ENCODE measurements at places on chromosomes 16 and 17.

- no peak for DNase-seq
Observed at GRCh38 chr17:83080579-83080857, 1.1 kb downstream of the METRNL start.

- no peak for DNase-seq
Observed at GRCh38 chr17:32794533-32795246, 82.2 kb downstream of the MYO1D start.

- no peak for DNase-seq
Observed at GRCh38 chr17:60333628-60334031, 58.3 kb downstream of the USP32 start.

- no peak for DNase-seq
Observed at GRCh38 chr16:59601452-59601851, 867.3 kb upstream of the GOT2 start.

DNA sequence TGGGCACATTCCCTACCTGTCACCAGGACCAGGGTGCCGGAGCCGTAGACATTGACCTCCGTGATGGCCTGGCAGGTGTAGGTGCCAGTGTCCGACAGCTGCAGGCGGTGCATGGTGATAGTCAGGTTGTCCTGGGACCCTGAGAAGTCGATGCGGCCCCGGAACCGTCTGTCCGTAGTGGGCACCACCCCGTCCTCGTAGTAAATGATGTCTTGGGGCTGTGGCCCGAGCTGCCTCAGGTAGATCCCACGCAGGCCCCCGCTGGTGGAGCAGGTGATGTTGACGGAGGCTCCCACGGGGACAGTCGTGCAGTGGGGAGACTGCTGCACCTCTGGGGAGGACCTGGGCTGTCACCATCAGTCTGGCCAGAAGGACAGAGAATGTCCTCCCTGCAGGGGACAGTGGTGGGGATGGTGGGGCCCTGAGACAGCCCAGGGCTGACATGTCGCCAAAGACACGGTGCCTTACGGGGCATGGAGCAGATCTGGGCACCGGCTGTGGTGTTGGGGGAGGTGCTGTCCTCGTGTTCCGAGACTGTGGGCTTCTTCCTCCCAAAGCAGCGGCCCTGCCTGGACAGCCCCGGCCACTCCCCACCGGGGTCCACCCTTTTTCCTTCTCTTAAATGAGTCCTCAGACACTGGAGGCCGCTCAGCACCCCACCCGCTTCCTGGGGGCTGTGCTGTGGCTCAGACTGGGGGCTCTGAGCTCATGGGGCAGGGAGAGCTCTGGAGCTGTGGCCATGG lies 586 bp downstream of the CD7 start:
- DNase-seq = no peak

DNA sequence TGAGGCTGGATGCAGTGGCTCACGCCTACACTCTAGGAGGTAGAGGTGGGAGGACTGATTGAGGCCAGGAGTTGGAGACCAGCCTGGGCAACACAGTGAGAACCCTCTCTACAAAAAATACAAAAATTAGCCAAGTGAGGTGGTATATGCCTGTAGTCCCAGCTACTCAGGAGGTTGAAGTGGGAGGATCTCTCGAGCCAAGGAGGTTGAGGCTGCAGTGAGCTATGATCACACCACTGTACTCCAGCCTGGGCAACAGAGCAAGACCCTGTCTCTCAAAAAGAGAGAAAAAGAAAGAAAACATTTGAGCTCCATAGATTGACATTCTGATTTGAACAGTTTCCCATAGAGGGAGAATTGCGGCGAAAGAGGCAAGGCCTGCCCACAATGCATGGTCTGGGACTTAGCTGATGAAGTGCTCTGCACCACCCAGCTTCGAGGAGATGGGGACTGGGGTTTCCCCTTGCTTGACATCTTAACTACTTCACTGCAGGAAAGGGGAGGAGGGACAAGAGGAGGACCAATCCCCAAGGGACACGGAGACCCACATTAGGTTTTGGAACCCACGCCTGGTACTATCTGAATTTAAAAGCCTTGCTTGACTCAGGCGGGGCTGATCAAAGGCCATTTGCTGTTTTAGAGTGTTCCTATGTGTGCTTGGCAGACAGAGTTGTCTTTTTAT lies 21.7 kb downstream of the MSI2 start:
- no peak for DNase-seq
